ENCODE measurements at places on chromosomes 1 and 21.

DNA sequence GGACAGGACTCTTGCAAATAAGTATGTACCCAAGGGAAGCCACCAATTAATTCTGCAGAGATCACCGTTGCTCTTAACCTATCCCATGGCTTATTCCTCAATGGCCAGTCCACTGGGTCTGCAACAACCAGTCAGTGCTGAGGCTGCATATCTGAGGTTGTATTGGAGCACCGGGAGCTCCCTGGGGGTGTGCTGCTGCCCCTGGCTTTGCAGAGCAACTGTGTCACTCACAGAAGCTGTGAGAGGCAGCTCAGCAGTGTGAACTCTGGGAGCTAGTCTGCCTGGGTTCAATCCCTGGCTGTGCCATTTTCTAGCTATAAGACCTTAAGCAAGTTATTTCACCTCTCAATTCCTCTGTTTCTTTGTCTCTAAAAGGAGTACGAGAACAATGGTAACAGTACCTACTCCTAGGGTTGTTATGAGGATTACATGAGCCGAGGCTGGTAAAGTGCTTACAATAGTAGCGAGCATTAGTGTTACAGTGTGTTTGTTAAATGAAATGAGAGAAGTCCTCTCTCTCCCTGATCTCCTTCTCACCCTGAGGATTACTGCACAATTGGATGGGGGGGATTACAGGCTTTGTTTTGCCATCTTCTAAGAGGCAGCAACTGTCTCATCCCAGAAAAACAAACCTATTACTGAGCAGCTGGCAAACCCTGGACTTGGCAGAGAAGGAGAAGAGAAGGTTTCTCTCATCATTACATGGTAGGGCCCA lies 3.6 kb downstream of the RXRG start:
- DNase-seq, result no peak

DNA sequence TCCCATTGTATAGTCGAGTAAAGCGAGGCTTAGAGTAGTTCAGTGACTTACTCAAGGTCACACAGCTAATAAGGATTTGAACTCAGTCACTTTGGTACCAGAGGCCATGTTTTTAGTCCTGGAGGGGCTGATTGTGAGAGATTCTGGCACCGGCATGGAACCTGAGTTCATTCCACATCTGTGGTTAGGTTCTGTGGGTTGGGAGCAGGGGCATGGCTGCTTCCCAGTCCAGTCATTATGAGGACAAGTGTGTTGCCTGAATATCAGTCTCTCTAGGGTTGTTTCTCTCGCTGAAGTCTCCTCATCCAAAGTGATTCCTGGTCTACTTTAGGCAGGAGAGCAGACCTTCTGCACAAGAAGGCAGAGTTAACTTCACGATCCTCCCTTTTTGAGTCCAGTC lies 90.6 kb downstream of the C1orf94 start:
- DNase-seq, result no peak

GRCh38 chr1:41542196-41542930 lies 57.9 kb upstream of the EDN2 start:
- no peak for DNase-seq

GRCh38 chr1:61434276-61434675 lies 290.7 kb downstream of the TM2D1 start:
- no peak for DNase-seq

DNA sequence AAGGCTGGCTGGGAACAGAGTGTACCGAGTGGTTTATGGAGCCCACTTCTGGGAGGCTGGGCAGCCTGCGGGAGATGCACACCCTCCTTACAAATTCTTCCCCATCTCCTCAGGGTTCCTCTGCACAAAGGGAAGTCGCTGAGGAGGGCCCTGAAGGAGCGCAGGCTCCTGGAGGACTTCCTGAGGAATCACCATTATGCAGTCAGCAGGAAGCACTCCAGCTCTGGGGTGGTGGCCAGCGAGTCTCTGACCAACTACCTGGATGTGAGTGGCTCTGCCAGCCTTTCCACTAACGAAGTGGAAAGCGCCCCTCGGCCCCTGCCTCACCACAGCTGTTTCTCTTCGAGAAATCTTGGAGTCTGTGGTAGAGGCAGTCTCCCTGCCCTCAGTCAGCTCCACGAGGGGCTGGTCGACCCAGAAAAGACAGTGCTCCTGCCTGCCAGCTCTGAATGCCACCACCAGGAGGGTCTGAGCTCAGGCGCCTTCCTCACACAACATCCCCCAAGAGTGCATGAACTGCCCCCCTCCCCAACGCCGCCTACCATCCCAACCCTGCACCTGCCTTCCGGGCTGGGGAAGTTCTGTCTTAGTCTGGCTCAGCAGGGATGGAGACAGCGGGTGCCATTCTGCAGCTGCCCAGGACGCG lies 31.8 kb downstream of the PROK1 start:
- no peak for DNase-seq

GRCh38 chr1:155657463-155657862 lies 31.1 kb downstream of the YY1AP1 start:
- no peak for DNase-seq

- no peak for DNase-seq
These were observed 326.6 kb downstream of the CAMTA1 start for GRCh38 chr1:7111853-7112252.

DNA sequence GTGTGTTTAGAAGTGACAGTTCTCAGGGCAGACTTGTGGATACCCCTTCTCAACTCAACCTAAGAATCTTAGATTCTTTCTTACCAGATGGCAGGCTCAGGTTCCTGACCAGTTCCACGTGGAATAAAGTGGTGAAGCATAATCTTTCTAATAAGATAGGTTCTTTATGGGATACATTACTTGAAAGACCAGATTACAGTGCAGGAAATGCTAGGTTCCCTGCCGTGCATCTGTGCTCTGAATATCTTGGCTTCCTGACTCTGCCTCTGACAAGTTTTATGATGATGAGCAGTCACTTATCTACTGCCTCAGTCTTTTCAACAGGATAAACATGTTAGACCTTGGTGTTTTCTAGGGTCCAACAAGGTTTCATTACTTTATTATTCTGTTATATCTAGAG lies 207.9 kb upstream of the CACYBP start:
- no peak for DNase-seq

- no peak for DNase-seq
These were observed 7.3 kb downstream of the IPO13 start for GRCh38 chr1:43954036-43954435.

- no peak for DNase-seq
These were observed 10.5 kb downstream of the NCMAP start for GRCh38 chr1:24566236-24566867.

GRCh38 chr21:21712748-21713520 lies 714.7 kb downstream of the NCAM2 start:
- no peak for DNase-seq

- DNase-seq, result no peak
These were observed 186.9 kb downstream of the PSMG1 start for GRCh38 chr21:38996355-38996754.

DNA sequence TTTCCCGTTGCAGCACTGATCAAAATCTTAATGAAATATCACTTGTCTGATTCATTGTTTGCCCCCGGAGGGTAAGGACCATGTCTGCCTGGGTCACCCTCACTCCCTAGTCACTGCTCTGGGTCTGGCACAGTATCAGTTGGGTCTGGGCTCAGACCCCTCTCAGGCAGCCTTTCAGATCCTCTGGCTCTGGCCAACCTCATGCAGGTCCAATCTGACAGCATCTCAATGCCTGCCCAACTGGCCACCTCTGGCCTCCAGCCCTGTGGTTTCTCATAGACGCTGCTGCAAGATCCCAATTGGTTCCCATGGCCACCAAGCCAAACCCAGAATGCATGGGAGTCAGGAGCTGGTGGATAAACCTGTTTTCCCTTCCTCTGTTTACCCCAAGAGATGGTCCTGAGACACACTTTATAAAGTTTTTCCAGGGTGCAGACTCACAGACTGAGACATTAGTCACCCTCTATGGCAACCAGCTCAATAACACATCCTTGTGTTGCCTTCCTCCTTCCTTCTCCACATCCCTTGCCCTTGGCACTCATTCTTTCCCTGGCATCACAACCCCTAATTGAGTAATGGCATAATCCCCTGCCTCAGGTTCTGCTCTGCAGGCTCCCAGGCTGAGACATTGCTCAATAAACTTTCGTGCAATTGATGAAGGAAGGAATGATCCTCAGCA lies 199.2 kb downstream of the GRIK3 start:
- no peak for DNase-seq

DNA sequence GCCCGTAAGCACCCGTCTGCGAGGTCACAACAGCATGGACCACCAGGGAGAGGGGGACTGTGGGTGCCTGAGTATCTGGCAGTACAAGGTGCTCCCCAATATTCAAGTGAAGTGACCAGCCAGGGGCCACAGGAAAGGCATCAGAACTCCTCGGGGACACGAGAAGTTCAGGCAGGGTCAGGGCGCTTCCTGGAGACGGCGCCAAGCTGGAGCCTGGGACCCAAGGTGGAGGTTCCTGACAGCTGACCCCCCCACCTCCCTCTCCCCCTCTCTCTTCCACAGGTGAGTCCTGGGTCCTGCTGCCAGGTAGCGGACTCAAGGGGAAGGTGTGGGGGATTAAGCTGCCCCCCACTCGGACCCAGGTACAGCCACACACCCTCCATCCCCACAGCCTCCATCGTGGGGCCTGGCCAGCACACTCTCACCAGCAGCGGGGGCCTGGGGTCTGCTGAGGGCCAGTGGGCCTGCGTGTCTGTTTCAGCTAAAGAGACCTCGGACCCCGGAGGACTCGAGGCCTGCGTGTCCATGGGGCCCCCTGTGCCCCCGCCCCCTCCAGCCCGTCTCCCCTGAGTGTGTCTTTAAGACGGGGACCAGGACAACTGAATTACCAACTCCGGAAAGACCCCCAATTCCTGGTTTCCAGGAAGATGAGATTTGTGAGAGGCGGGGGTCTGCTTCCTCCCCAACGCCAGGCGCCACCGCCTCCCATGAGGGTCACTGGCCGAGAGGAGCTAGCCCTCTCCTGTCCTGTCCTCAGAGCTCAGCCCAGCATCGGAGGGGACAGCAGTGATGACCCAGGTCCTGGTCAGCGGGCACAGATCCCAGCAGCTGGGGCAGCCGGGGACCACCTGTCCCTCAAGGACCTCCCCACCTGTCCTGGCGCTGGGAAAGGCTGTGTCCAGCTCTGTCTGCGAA lies 6.2 kb downstream of the TNFRSF18 start:
- DNase-seq, result no peak

Measured in naive thymus-derived CD8-positive, alpha-beta T cell (primary cell).